CD4-positive, alpha-beta T cell treated with Interleukin-1 beta for 1 hour (primary cell): ENCODE measurements at places on chromosomes 5 and 9.

DNA sequence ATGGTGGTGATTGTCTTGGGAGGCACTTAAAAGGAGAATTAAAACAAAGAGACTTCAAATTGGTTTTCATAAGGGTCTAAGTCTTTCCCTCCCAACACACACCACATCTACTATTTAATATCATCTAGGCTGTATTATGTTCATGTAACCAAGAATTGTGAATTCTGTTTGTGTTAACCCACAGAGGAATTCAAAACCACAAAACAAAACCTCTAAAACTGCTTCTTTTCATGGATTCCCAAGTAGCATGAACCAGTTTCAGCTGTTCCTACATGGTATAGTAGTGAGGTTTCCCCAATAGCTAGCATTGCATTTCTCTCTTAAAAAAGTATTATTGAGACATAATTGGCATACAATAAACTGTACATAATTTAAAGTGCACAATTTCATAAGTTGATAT is 283.8 kb downstream of the CD180 start:
- DNase-seq, result no peak

GRCh38 chr5:148984345-148984744 is 78.5 kb downstream of the SH3TC2 start:
- DNase-seq, result no peak

GRCh38 chr9:36598273-36598672 is 25.6 kb downstream of the MELK start:
- DNase-seq, result no peak

DNA sequence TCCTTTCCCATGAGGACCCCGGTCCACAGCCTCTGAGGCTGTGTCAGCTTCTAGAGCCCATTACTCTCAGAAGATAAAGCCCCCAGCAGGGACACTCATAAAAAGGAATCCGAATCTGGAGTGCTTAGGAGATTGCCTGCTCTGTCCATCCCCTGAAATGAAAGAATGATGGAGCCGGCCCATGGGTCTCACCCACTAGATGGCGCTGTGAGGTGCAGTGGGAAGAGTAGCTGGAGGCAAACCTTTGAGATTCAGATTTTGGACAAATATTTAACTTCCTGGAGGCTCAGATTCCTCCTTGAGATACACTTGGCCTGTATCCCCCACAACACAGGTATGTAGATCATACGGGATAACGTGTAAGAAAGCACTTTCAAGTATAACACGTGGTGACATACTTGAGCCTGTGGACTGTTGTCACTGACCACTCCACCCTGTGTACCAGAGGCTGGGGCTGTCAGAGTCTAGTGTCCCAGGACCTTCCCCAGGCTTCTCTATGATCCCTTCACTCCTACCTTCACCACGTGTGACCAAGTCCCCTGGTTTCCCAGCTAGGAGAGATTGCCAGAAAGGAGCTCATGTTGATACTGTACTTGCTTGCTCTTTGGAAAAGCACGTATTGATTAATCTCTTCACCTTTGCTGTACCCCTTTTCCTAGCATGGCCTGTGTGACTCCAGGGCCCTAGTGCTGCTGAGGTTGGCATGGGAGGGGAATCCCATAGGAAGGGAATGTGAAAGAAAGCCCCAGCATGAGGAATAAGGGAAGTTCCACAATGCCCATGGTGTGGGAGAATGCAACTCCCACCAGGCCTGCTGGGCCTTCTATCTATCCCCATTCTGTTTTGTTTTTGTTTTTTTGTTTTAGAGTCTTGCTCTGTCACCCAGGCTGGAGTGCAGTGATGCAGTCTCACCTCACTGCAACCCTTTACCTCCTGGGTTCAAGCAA is 32.1 kb downstream of the TRMO start:
- peak; percentile 47 for DNase-seq

DNA sequence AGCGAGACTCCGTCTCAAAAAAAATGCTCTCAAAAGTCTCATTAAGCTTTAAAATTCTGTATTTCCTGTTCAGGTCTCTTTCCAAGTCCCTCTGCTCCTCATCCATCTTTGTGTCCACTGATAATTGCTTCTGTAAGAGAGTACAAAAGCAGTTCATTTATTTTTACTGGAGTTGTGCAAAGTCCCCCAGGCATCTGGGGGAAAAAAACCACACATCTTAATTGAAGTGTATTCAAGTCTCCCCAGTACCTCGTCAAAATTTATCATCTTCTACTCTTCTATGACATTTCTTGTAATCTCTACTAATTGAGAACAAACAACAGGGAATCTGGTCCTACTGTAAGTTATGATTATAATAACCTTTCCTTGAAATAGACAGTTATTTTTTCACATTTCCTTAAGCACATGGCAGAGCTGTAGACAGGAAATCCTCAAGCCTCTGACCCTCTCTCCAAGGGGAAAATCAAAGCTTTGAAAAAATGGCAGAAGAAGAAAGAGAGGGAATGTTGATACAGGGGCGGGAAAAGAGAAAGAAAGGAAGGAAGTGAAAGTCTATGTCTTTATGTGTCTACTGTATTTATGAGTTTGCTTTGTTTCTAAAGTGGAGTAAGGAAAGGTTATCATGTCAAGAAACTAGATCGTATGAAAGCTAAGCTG is 51.5 kb downstream of the RAI14 start:
- no peak for DNase-seq
